ENCODE measurements at places on chromosomes 2 and 18.

GRCh38 chr2:110900191-110900590, 167.8 kb downstream of the ACOXL start:
- no peak for DNase-seq

DNA sequence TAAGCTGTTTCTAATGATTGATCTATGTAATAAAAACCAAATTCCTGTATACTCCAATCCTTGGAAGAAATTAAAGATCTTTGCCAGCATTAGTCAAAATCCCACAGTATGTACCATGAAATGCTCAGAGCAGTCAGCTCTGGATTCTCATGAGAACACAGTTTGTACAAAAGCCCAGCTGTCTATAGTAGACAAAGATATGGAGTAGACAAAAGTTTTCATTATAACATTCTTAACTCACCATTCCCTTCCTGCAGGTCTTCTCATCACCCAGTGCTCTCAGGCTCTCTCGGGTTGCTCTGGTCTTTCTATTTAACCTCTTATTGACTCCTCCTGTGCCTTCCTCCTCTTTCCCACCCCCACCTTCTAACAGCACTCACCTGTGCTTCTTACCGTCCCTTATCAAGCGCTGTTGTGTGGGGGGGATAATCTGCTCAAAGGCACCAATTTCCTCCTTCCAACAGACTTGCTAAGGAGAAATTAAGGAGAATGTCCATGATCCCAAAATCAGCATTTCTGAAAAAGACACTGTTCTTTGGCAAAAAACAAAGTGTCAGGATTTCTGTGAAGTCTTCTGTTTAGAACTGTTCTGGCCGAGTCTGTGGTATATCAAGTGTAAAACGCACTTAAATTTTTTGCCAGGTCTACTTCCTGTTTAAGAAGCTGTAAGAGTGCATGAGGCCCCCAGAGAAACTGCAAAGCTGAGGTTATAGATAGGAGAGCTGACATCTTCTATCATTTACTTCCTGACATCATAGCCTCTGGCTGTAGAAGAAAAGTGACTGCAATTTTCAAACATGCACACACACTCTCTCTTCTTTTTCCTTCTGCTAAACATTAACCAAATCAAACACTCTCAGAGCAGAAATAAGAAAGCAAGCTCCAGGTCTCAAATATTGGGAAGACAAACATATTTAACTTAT, 144.1 kb downstream of the EVA1A start:
- no peak for DNase-seq

DNA sequence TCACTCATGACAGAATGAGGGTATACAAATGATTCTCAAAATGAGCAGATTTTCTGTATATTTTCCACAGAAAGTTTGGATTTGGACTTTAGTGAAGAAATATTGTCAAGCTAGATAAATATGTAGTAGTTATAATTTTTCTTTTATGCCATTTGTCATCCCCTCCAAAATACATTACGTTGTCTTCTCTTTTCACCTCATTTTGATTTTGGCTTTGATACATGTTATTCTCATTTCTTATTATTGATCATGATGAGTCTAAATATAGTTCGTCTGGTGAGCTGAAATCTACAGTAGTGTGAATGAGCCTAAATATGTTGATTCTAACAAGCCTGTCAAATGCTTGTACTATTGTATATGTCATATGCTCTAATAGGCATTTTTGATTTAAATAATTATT, 12.3 kb downstream of the DDX1 start:
- DNase-seq = no peak

DNA sequence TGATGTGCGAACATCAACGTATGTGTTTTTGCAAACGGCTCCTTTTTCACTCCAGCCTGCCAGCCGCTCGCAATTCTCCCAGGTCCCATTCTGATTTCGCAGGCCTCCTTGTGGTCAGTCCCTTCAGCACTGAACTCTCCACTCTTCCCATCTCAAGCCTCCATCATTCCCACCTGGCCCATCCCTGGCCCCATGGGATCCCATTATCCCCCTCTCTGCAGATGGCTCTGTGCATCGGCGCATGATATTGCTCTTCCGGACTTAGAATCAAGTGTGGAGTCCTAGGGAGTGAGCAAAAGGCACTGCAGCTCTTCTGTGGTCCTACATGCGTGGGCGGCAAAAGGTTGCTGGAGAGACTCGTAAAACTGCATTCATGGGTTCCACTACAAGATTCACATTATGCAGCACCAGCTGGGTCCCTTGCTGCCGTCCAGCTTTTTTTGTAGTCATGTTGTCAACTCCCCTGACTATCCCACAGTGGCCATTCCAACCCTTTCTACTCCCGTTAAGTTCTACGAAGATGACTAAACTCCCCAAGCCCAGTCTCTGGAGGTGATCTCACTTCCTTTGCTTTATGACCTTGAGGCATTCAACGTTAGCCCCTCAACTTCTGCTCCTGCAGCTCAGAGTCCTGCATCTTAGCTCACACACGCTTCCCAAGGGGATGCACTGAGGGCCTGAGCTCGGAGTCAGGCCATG, 125.3 kb upstream of the NRP2 start:
- DNase-seq = no peak

DNA sequence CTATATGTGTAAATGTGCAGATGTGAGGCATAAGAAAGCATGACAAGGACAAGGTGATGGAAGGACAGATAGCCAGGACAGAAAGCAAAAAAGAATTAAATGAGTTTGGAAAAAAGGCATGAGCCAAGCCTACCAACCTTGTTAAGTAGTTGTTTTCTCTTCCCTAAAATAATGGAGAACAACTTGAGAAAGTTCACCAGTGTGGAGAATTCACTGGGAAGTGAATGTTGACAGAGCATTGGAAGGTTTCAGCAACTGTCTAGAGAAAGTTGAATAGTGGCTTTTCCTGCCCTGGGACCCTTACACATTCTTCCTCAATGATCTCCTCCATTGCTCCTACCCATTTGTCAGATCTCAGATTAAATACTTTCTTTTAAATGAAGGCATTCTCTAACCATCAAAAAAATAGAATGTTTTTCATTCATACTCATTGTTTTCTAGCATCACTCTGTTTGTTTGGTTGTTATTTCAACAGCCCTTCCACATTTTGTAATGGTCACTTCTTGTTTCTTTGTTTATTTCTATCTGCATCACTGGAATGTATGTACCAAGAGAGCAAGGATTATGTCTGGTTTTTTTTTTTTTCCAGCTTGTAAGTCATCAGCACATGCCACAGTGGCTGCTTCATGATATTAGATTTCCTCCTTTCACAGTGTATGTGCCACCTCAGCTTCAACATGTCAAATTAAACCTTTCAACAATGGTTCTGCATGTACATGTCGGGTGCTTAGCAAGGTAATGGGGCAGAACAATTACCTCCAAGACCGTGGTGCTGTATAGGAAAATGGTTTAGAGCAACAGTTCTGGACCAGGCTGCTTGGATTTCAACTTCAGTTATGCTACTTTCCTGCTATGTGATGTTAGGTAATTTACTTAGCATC, 586.0 kb upstream of the VRK2 start:
- no peak for DNase-seq

GRCh38 chr2:71277147-71277475, 50.2 kb upstream of the PAIP2B start:
- DNase-seq = no peak

- DNase-seq = no peak
Observed at GRCh38 chr18:79375441-79376154, 20.1 kb upstream of the NFATC1 start.

- DNase-seq = no peak
Observed at GRCh38 chr18:45040879-45041278, 360.2 kb downstream of the SETBP1 start.

DNA sequence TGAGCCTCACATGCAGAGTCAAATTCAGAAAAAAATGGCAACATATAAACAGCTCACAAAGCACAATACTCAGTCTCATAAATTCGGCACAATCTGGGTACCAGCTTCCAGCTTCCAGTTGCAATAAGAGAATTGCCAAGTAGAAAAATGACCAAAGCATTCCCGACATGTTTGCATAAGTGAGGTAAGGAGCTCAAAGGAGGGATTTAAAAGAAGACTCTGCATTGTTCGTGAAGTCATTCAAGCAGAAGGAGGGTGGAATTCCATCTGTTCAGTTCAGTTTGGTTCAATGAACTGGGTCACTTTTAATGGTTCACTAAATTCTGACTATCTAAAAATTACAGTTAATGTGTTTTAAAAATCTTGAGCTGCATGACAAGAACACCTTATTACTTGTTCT, 106.7 kb upstream of the KLHL14 start:
- DNase-seq = no peak

GRCh38 chr2:169683054-169683424, 11.2 kb downstream of the CFAP210 start:
- DNase-seq = no peak

GRCh38 chr2:10246831-10247230, 55.9 kb upstream of the HPCAL1 start:
- no peak for DNase-seq

DNA sequence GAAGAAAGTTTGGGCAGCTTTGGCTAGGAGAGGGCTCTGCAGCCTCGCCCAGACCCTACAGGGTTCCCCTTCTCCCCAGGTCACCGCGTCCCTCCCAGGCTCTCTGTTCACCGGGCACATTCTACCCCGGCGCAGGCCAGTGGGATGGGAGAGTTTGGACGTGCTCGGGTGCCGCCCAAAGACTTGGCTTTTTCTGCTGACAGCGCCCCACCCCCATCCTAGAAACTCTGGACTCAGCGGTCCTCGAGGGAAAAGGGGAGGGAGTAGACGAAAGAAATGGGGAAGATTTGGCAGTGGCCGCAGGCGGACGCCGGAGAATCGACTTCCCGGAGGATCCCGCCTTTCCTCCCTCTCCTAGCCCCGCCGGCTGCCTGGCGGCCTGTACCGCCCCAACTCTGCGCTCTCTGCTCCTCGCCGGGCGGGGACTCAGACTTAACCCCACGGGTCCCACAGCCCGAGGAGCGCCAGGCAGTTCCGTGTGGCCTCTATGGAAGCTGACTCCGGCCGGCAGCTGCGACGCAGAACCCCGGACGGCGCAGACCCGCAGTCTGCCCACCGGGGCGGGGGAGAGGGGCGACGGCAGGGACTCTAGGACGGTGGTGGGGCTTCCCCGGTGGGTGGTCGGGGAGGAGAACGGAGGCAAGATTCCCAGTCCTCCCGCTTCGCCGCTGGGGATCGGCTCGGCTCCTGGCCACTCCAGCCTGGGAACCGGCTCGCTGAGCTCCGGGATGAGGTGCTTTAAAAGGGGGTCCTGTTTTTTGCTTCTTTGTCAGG, 863 bp upstream of the SIX2 start:
- DNase-seq = no peak

DNA sequence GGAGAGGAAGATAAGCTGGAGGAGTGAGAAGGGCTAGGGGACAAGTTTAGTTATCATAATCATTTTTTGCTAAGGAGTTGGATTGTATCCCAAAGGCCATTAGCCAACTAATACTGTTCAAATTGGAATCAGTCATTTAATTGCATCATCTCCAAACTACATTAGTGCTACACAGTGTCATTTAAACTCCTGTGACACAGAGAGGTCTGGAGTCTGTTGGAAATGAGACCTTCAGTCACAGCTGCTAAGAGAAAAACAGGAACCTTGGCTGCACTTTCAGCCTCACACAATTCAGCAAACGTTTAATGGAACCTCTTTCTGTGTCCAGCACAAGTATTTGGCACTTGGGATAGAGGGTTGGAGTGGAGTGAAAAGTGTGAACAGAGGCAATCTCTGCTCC, 175.5 kb upstream of the MGAT5 start:
- DNase-seq = no peak

- no peak for DNase-seq
Observed at GRCh38 chr2:97359861-97360584, 229.7 kb downstream of the ANKRD36B start.

DNA sequence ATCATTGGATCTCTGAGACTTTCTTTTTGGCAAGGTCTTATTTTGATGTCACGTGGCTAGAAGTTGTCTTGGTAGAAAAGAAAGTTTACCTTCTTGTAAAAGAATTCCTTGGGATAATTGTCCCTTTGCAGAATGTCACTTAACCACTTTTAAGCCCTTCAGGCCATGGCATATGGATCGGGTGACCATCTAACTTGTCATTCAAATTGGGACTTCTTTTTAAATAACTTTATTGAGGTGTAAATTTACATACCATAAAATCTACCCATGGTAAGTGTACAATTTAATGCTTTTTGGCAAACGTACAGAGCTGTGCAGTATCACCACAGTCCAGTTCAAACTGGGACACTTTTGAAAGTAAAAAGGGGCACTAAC, 24.6 kb downstream of the ARMC9 start:
- DNase-seq = no peak

- no peak for DNase-seq
Observed at GRCh38 chr2:101002562-101003277, 631 bp downstream of the RPL31 start.

- DNase-seq = no peak
Observed at GRCh38 chr2:202577250-202578183, 57.3 kb upstream of the FAM117B start.

DNA sequence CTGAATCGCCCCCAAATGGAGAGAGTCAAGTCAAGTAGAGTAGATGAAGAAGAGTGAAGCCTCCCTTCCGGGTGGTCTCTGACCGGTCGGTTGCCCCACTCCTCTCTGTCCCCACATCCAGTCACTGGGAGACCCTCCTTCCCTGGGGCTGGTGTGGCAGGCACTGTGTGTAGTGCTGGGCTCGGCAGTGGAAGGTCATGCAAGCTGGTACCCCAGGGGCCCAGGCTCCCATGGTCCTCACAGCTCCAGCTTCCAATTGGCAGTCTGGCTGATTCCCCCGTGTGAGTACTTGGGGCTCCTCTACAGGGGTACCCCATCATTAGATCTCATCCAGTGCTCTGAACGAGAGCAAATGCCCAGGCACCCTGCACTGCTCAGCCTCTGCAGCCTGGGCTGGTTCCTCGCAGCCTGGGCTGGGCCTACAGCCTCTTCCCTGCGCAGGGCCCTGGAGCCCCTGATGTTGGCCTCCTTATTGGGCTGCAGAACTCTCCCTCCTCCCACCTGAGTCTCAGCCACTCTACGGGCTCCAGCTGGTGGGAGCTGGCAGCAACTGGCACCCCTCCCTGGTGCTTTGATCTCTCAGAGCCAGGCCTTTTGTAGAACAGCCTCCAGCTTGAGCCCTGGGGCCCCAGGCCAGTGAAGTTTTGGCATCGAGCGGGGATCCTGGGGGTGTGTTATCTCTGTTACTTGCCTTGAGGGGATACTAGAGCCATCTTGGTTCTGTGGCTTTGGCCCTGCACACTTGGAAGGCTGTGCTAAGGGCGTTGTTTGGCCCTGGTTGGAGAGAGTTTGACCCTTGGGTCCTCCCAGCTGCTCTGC, 187.8 kb upstream of the HDAC4 start:
- DNase-seq = no peak

- DNase-seq = no peak
Observed at GRCh38 chr2:197028633-197029032, 102.1 kb upstream of the PGAP1 start.

Measured in stimulated activated CD8-positive, alpha-beta memory T cell treated with anti-CD3 and anti-CD28 coated beads, Interleukin-4, amount 100 ng/mL, for 1 hour (primary cell).